ENCODE measurements at places on chromosomes 3 and 15.

GRCh38 chr3:105594219-105594618 is 227.5 kb downstream of the ALCAM start:
- DNase-seq, result no peak

DNA sequence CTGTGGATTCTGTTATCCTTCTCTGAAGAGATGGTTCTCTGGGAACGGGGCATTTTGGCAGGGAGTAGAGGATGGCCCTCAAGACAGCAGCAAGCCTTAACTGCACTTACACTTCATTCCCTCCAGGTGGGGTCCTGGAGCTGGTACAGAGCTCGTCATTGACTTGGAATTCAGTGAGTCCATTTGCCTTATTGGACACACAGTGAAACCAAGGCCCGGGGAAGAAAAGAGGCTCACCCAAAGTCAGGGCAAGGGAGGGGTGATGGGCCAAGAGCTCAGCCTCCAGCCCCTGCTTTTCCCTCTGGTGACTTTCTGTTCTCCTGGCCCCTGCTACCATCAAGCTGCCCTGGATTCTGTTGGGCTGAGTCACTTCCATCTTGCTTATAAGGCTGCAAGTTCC is 125.6 kb downstream of the ETFA start:
- no peak for DNase-seq

DNA sequence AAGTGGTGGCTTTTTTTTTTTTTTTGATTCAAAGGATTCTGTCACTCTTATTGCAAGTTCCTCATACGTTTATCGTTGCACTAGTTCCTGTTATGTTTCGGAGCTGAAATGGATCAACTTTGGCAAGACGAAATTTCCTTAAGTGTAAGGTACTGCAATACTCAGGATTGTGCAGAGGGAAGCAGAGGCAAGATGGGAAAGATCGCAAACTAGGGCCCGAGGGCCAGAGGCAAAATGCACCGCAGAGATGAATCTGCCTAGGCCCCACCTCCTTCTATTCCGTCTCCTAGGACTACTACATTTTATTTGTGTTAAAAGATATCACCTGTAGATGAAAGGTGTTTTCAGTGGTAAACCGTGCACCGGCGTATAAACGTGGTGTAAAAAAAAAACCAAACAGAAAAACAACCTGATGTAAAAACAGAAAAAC is 331 bp downstream of the RNU6-1 start:
- no peak for DNase-seq

DNA sequence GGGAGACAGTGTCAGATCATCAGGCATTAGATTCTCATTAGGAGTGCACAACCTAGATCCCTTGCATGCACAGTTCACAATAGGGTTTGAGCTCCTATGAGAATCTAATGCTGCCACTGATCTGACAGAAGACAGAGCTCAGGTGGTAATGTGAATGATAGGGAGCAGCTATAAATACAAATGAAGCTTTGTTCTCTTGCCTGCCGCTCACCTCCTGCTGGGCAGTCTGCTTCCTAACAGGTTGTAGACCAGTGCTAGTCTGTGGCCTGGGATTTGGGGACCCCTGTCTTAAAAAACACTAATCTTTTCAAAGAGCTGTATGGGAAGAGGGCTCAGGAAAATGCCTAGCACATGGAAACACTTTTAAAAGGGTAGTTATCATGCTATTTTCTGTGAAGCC is 50.9 kb upstream of the PARP14 start:
- no peak for DNase-seq

DNA sequence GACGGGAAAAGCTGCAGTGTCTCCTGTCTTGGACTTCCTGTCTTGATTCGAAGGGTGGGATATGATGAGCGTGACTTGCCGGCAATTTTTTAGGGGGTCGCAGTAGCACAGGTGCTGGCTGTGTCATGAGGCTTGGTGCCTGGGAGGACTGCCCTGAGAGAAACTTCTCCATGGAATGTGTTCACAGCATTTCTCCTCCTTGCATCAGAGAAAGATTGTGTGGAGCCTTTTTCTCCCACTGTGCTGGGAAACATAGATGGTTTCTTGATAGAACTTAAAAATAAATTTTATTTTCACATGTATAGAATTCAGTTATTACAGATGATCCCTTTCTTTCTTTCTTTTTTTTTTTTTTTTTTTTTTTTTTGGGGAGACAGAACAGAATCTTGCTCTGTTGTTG is 121.4 kb downstream of the KLHL25 start:
- DNase-seq, result no peak

- DNase-seq, result no peak
Measured at GRCh38 chr3:58556001-58556400, 19.0 kb upstream of the ACOX2 start.

DNA sequence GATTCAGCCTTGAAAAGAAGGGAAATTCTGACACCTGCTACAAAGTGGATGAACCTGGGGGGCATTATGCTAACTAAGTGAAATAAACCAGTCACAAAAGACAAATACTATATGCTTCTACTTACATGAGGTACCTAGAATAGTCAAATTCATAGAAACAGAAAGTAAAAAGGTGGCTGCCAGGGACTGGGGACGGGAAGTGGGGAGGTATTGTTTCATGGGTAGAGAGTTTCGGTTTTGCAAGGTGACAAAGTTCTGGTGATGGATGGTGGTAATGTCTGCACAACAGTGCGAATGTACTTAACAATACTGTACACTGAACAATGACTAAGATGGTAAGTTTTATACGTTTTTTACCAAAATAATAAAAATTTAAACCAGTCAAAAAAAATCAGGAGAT is 4.8 kb downstream of the IDH2 start:
- DNase-seq, result peak; percentile 80

DNA sequence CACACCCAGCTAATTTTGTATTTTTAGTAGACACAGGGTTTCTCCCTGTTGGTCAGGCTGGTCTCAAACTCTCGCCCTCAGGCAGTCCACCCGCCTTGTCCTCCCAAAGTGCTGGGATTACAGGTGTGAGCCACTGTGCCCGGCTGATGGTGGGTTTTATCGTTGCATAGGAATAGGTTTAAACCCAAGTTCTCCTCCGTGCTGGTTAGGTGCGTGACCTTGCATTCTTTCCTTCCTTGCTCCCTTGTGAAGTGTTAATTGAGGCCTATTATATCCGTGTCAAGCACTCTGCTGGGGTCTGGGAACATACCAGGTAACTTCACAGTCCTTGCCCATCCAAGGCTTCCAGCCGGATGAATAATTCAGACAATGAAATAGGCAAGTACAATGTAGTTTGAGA is 19.3 kb upstream of the ETV5 start:
- no peak for DNase-seq

DNA sequence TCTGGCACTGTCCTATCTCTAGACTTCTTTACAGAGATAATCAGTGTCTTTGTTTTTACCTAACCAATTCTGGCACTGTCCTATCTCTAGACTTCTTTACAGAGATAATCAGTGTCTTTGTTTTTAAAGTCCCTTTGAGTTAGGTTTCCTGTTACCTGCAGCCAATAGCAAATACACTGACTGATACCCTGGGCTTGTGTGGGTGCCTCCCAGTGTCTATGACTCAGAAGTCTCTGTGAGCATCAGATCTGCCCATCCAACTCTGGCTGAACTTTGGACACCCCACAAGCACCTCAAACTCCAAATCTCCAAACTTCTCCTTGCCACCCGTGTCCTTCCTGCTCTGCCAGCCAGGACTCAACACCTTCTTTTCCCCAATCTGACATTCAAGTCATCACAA is 30.4 kb downstream of the SLC41A3 start:
- no peak for DNase-seq

- no peak for DNase-seq
Measured at GRCh38 chr3:139957844-139958243, 22.9 kb downstream of the CLSTN2 start.

GRCh38 chr15:86522721-86523120 is 443.1 kb downstream of the AGBL1 start:
- no peak for DNase-seq

- no peak for DNase-seq
Measured at GRCh38 chr3:123605789-123606234, 21.0 kb upstream of the HACD2 start.

DNA sequence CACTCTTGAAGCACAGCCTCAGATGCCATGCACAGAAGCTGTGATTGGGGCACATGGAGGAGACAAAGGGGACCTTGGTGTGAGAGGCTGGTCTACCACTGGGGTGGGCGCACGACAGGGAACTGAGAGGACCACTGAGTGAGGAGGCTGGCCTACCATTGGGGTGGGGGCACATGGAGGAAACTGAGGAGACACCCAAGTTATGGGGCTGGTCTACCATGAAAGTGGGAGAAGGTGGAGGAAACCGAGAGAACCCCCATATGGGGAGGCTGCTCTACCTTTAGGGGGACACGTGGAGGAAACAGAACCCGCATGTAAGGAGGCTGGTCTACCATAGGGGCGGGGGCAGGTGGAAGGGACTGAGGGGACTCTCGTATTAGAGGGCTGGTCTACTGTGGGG is 153.4 kb downstream of the FBLN2 start:
- DNase-seq, result no peak

DNA sequence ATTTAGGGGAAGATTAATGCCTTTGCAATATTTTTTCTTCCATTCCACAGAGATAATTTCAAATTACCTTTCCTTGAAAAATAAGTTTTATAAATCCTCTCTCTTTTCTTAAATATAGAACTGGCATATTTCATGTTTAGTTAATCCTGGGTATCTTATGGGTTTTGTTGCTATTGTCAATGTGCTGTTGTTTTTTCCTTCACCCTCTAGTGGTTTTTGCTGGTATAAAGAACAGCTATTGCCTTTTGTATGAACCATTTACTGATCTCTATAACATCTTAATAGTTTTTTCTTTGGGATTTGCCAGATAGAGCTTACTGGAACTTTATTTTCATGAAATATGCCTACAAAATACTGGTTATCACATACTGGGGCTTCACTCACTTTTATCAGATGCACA is 359.6 kb upstream of the DPPA4 start:
- no peak for DNase-seq

- no peak for DNase-seq
Measured at GRCh38 chr15:56528136-56528535, 63.2 kb upstream of the MNS1 start.

DNA sequence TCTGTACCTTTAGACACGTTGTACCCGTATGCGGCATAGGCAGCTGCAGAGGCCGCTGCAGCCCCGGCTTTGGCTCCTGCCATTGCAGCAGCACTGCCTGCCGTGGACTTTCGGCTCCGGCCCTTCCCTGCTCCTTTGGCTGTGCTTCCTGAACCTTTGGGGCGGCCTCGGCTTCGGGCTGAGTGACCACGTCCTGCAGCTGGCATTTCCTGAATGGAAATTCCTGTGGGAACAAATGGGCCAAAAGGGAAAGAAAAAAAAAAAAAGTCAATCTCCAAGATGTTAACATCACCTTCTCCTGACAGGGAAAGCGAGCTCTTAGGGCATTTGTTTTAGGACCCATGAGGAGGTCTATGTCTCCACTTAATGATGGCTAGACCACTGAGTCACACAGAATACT is 29.6 kb downstream of the CHAC1 start:
- DNase-seq, result no peak

GRCh38 chr3:164479406-164479805 is 598.9 kb downstream of the SI start:
- DNase-seq, result no peak

- no peak for DNase-seq
Measured at GRCh38 chr3:141280086-141280485, 48.5 kb downstream of the PXYLP1 start.

GRCh38 chr3:117874028-117874690 is 1160.5 kb downstream of the IGSF11 start:
- DNase-seq, result no peak

- no peak for DNase-seq
Measured at GRCh38 chr3:193599393-193599792, 6.4 kb downstream of the OPA1 start.

GRCh38 chr3:54591157-54591556 is 336.7 kb downstream of the LRTM1 start:
- no peak for DNase-seq

GRCh38 chr3:102002056-102002455 is 152.7 kb downstream of the NFKBIZ start:
- DNase-seq, result no peak

- peak; percentile 12 for DNase-seq
Measured at GRCh38 chr15:68154923-68155559, 50.1 kb downstream of the CALML4 start.

- DNase-seq, result no peak
Measured at GRCh38 chr3:8298021-8298954, 203.3 kb upstream of the LMCD1 start.

DNA sequence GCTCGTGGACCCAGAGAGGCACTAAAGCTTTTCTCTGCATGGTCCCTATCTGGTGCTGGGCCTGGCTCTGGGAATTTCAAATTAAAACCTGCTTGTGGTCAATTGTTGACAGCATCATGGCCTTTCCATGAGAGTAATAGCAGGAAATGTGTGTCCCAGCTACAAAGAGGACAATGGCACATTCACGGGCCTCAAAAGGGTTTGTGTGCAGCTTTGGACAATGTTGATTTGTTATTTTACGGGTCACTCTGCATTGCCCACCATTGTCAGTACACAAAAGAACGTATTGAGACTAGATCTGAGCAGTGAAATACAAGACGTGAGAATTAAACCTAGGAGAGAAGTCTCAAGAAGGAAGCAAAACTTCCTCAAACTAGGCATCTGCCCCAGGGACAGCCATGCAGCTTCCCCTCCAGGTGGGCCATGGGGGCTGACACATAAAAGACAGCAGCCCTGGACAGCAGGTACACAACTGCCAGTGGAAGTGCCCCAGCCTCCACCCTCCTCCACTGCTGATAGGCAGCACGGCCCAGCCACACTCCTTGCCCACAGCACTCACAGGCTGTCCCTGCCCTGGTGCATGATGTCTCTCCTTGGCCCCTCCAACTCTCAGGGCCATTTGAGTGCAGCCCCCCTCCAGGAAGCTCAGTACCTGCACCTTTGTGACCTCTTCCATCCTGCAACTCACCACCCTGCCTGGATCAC is 15.9 kb upstream of the LTF start:
- no peak for DNase-seq

DNA sequence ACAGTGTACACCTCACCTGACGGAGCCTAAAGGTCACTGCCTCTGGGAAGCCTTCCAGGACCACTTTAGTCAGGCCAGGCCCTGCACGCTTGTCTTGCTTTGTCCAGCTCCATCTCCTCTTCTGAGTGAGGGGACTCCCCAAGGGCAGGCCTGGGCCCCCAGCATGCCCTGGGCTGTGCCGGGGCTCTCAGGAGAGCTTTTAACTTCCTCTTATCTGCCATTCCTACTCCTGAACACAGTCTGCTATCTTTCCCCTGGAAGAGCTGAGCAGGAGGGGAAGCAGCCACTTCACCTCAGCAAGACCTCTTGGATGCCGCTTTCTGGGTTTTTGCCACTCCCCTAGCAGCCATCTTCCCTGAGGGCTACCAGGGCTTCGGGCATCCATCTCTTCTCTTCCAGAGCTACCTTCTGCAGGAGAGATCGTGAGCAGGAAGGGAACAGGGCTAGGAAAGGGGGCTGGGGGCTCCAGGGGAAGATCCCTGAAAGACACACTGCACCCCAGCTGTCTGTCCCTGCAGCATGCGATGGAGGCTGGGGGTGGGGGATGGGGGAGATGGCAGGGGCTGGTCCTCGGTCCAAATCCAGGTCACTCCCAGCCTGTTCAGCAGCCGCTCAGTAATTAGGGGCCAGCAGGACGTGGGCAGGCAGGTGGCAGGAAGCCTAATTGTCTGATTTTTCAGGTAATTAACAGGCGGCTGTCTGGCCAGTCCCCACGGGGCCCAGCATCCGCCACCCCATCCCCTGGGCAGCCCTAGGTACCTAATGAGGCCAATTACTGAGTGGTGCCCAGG is 19.9 kb upstream of the RPL29 start:
- no peak for DNase-seq

Measured in CD4-positive, alpha-beta memory T cell (primary cell).